CD4-positive, alpha-beta T cell treated with Interleukin-2 at 100 ng/mL for 4 hours (primary cell): ENCODE measurements at places on chromosomes 16 and 17.

DNA sequence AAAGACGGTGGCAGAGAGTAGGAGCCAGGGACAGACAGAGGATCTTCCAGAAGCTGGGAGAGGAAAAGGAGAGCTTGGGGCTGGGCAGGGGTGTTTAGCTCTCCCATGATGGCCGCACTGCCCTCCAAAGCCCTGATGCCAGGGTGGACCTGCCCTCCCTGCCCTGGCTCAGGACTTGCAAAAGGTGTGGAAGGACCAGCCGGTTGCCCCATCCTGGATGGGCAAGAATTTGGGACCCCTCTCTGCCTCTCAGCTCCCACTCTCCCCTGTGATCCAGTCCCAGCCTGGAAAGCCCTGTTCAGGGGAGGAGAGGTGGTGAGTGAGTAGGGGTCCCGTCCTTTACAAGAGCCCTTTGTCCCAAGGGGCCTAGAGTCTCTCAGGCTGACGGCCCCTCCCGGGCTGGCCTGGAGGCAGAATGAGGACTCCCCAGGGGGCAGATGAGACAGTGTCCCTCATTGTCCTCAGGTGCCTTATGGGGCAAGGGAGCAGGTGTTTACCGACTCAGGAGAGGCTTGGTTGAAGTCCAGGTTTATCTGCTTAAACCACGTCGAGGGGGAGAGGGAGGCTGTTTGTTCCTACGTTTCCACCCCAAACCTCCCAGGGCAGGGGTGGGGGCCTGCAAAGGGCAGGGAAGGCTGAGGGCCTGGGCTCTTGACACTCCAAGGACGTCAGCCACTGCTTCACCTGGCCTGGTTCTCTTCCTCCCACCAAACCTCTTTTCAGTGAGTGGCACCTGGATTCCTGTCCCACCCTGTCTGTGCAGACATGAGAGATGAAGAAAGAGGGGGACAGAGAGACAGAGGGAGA lies 19.3 kb upstream of the ITGA3 start:
- DNase-seq, result no peak

DNA sequence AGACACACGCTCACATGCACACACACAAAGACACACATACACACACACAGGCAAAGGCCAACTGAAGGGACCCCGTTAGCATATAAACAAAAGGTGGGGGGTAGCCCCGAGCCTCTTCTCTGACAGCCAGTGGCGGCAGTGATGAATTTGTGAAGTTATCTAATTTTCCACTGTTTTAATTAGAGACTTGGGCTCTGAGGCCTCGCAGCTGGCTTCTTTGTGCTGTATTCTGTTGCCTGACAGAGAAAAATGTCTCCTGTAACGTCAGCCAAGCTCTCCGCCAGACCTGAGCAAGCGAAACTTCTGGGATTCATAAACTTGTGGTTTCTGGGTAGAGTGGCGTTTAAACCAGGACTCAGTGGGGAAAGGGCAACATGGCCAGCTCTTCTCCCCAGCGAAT lies 113.9 kb upstream of the FOXF1 start:
- no peak for DNase-seq

GRCh38 chr17:39841134-39841683 lies 22.9 kb downstream of the IKZF3 start:
- no peak for DNase-seq

- no peak for DNase-seq
Observed at GRCh38 chr16:1933097-1933661, 9.8 kb downstream of the MSRB1 start.
